ENCODE measurements at places on chromosomes 2 and 18.

- DNase-seq = no peak
These were observed 57.7 kb upstream of the ST6GAL2 start for GRCh38 chr2:106943468-106944200.

- no peak for DNase-seq
These were observed at the start of gene TWIST2 for GRCh38 chr2:238847841-238848690. TSS of gene TWIST2 (plus strand) at chr2:238848085. CDS start at chr2:238848216, 131 bp downstream.

DNA sequence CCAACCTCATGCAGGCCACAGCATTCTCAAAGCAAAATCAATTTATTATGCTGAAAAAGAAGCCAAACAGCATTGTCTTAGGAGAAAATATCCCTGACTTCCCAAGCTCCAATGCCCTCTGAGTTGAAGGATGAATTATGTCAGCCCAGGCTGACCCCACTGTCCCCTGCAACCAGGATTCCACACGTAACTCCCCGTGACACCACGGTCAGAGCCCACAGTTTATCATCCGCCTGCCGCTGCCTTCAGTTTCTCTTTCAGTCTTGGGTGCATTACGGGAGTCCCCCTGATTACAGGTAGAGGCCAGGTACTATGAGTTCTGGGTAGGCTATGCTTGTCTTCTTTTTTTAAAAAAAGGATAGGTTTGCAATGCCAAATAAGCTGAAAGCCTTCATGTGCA is 244.2 kb downstream of the MYT1L start:
- DNase-seq = no peak

DNA sequence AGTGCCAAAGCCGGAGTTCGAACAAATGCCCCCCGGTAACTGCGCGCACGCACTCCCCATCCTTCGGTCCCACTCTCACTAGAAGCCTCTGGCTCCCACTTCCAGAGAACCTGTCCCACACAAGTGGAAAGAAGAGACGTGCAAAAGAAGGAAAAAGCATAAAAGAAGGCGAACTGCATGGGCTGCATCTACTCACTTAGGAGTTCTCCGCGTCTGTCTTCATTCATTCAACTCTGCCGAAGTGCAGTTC is 312 bp downstream of the NR4A2 start:
- DNase-seq = no peak

DNA sequence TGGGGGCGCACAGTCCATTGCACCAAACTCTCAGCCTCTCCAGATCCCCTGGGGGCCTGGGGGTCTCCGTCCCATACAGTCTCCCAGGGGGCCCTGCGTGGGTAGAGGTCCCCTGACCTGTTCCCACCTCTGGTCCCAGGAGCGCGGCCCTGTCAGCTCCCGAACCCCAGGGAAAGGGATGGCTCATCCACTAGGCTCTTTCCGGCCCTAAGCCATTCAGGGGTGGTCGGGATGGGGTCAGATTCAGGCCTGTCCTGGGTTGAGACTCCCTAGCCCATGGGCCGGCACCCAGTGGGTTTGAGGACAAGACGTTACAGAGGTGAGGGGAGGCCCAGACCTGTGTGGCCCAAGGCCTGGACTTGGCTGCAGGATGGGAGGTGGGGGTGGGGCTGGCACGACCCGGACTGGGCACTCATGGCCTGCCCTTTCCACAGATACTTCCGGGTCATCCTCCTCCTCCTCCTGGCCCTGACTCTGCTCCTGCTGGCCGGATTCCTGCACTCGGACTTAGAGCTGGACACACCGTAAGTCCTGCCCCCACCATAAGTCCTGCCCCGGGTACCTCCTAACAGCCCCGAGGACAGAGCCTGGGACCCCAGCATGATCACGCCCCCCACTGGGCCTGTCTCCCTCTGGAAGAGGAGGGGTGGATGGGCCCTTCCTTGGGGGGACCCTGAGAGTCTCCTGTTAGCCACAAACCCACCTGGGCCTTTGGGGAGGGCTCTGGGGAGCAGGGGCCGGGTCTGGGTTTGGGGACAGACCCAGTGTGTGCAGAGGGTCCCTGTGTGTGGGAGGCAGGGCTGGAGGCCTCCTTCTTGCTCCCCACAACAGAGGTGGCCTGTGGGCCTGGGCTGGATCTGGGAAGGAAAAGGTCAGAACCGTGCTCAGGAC is 10.1 kb upstream of the NEU4 start:
- DNase-seq = no peak

- no peak for DNase-seq
These were observed 222.4 kb upstream of the NCKAP5 start for GRCh38 chr2:133790711-133791110.

- DNase-seq = no peak
These were observed 116.6 kb downstream of the RPIA start for GRCh38 chr2:88808083-88808482.

DNA sequence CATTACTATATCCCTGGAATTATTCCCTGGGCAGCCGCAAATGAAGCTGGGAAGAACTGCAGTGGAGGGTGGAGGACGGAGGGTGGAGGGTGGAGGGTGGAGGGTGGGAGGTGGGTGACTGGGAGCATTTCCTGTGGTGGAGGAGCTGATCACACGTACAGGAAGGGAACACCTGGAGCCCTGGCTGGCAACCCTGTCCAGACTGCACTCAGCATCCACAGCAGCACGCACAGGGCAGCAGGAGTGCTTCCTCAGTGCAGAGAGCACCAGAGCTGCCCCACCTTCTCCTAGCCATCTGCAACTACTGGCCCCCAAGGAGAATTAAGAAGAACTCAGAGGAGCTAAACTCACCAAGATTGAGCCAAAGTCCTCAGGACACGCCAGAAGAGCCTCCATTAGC is 249.9 kb downstream of the EIPR1 start:
- DNase-seq = no peak

GRCh38 chr18:42574871-42575270 is 540.6 kb downstream of the RIT2 start:
- no peak for DNase-seq

DNA sequence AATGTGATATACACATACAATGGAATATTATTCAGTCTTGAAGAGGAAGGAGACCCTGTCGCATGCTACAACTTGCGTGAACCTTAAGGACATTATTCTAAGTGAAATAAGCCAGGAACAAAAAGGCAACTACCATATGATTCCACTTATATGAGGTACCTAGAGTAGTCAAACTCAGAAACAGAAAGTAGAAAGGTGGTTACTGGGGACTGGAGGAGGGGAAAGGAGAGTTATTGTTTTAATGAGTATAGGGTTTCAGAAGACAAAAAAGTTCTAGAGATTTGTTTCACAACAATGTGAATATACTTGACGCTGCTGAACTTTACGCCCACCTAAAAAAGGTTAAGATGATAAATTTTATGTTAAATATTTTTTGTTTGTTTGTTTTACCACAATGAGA is 47.0 kb downstream of the CXCR4 start:
- no peak for DNase-seq

GRCh38 chr2:75549401-75550253 is 11.1 kb downstream of the EVA1A start:
- no peak for DNase-seq

- DNase-seq = no peak
These were observed 61.1 kb upstream of the IGFBP5 start for GRCh38 chr2:216756435-216756834.

DNA sequence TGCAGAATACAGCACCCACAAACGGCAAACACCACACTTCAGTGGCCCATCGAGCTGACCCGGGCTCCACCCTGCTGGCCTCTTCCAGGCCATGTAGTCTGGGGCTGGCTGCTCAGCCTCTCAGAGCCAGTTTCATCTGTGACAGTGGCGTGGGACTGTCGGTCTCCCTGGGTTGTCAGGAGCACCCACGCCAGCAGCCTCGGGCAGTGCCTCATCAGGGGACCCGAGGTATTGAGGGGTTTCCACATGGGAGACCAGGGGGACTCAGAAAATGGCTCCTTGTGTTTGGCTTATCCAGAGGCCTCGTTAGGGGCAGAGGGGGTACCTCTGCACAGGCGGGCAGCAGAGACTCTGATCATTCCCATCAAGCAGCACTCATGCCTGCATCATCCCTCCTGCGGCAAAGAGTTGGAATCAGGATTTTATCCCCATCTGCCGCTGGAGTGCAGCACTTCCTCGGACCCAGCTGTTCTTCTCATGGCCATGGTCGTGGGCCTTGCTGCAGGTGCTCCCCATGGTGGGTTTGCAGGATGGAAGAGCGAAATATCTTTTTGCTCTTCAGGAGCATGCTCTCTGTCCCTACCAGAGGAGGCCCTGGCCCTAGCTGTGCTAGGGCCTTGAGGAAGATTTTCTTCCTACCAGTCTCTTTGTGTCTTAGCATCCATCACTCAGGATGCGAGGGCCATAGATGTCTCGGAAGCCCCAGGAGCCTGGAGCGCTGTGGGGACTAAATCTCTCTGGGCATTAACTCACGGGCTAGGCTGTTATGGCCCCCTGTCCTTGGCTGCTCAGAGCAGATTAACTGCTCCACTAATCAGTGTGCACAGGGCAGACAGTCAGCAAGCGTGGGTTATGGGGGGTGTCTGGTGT is 100.8 kb downstream of the CLIP4 start:
- no peak for DNase-seq

- DNase-seq = no peak
These were observed 38.4 kb downstream of the PAX8 start for GRCh38 chr2:113240150-113240914.

DNA sequence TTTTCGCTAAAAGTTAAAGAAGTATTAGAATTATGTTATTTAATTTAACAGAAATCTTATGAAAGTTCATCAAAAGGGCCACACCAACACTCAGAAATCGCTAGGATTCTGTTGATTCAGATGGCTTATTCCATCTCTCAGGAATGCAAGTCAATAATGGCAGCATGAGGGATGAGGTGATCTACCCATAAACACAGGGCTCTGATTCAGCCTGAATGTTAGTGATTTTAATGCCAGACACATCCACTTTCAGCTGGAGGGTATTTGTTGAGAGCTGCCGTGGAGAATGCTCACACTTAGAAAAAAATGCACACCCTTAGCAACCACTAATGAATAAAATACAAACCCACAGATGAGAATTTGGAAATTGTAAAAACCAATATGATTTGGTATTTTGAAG is 173.3 kb upstream of the ERBB4 start:
- DNase-seq = no peak

DNA sequence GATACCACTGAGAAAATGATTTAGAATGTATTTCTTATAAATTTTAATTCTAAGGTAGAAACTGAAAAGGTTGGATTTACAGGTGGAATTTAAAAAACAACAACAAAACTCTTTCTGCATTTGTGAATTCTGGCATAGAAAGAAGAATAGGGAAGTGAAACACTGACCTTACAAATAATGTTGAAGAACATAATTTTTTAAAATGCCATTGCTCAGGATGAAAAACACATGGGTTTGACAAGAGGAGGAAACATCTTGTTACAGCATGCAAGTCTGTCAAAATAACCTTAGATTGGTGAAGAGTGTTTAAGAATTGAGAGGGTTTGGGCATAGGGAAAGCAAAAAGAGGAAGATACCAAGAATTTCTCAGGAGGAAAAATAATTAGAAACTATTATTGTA is 184.3 kb downstream of the UBE2E3 start:
- no peak for DNase-seq

DNA sequence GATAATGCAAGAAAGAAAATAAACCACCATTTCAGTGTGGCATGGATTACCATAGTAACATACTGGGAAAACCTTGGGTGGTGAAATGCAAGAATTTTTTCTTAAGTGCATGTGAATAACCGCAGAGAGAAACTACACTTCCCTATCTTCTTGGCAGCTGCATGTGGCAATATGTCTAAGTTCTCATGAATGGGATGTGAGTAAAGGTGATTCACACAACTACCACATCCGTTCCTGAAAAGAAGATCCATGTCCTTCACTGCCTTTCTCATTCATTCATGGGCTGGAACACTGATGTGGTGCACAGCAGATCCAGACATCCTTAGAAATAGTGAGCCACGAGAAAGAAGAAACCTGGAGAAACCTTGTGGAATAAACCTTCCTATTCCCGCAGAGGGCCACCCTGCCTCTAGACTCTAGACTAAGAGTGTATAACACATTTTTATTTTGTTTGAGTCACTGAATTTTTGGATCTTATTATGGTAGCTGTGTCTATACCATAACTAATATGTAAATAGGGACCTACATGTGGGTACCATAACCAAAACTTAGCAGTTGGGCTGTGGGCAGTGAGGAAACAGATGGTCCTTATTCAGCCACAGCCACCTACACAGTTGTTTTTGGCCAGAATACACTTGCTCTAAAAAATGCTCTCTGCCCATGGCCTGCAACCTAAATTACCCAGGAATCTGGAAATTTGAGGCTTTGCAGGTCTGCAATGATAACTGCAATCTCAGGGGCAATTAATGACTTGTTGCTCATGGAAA is 573.3 kb downstream of the LRP1B start:
- DNase-seq = no peak

GRCh38 chr2:29011418-29012060 is 30.4 kb downstream of the TOGARAM2 start:
- DNase-seq = peak; percentile 60

GRCh38 chr2:189218236-189218635 is 38.7 kb upstream of the COL5A2 start:
- DNase-seq = no peak

- no peak for DNase-seq
These were observed 5.2 kb downstream of the GALR1 start for GRCh38 chr18:77254711-77255405.

GRCh38 chr18:37361335-37362157 is 204.1 kb downstream of the CELF4 start:
- no peak for DNase-seq

- no peak for DNase-seq
These were observed 11.7 kb upstream of the CXCR4 start for GRCh38 chr2:136129601-136130000.

- no peak for DNase-seq
These were observed 12.9 kb upstream of the DPP4 start for GRCh38 chr2:162086904-162087303.

GRCh38 chr2:105598829-105599698 is 145.6 kb upstream of the NCK2 start:
- no peak for DNase-seq

DNA sequence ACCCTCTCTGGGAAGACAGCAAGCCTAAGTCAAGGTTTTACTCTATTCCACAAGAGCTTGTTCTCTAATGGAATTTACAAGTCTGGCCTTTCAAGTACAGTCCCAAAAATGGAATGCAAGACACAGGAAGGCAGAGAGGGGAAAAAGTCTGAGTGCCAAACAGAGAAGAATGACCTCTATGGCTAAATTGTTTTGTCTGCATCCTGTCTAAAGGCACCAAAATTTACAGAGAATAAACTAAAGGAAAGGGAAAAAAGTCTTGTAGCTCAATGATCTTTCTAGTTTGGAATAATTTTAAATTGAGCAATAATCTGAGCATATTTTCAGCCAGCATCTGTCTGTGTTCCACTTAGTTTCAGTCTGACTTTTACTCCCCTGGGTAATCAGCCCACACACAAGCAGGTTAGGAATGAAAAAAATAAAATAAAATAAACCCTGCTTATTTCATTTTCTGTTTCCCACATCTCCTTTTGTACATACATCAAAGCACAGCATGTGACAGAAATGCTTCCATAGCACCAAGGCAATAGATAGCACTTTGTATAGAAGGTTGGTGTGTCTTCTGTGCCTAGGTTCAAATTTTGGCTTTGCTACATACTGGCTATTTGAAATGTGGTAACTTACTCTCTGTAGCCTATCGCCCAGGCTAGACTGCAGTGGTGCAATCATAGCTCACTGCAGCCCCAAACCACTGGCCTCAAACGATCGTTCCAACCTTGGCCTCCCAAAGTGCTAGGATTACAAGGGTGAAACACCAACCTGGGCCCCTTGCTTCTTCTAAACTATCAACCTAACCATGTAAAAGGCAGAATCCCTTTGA is 105.1 kb downstream of the SLC8A1 start:
- DNase-seq = no peak

GRCh38 chr18:63858456-63858855 is 29.0 kb upstream of the SERPINB2 start:
- no peak for DNase-seq

All from stimulated activated naive CD4-positive, alpha-beta T cell treated with Interleukin-2 at 50 U/mL for 16 hours (primary cell).